Stimulated activated CD8-positive, alpha-beta memory T cell treated with anti-CD3 and anti-CD28 coated beads, Interleukin-4, amount 100 ng/mL, for 4 hours (primary cell): ENCODE measurements at places on chromosomes 16 and 17.

- no peak for DNase-seq
Measured at GRCh38 chr16:61465285-61465684, 571.0 kb downstream of the CDH8 start.

- DNase-seq = peak; percentile 2
Measured at GRCh38 chr16:1871974-1872635, at the start of gene MEIOB. TSS of gene MEIOB (minus strand) at chr16:1872164. CDS start at chr16:1868175, 3,989 bp downstream.

GRCh38 chr17:62134397-62134796, 69.3 kb upstream of the MED13 start:
- no peak for DNase-seq

DNA sequence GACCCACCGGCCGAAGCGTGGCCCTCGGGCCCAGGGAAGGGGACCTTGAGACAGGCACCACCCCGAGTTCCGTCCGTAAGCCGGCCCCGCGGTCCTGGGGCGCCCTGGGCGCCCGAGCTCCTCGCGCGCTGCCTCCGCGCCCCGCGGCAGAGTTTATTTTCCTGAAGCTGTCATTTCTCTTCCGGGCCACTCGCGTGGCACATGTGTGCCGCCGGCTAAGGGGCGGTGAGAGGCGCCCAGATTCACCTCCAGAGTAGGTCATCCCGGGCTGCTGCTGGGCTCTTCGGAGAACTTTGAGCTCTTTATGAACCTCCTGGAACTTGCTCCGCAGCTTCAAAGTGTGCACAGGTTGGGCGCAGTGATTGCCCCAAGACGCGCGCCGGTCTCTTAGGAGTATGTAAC, 489 bp downstream of the ZC3H18 start:
- peak; percentile 10 for DNase-seq

GRCh38 chr16:11848842-11849241, 2.5 kb downstream of the RSL1D1 start:
- DNase-seq = no peak

- DNase-seq = no peak
Measured at GRCh38 chr17:16972346-16972745, 428 bp upstream of the TNFRSF13B start.

- no peak for DNase-seq
Measured at GRCh38 chr16:2883458-2883908, 468 bp downstream of the FLYWCH2 start.

DNA sequence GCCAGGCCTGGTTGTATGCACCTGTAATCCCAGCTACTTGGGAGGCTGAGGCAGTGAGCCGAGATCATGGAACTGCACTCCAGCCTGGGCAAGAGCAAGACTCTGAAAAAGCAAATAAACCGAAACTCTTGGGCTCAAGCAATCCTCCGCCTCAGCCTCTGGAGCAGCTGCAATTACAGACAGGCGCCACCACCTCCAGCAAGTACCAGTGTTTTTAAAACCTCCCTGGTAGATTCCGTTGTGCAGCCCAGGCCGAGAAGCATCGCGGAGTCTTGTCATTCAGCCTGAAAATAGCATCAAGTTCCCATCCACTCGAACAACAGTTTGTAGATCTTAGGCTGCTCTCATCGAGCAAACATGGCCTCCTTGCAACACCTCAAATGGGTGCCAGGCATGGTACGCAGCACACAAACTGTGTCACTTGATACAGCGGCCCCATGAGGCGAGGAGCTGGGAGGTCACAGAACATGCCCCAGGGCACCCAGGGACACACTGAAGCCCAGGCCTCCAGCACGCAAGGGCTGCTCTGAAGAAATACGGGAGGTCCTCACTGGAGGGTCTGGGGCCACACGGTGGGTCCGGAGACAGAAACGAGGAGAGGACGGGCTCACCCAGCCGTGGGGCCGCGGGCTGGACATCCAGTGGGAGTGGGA, 18.1 kb downstream of the TMC6 start:
- DNase-seq = no peak

- no peak for DNase-seq
Measured at GRCh38 chr16:19588661-19589060, 33.2 kb downstream of the VPS35L start.

DNA sequence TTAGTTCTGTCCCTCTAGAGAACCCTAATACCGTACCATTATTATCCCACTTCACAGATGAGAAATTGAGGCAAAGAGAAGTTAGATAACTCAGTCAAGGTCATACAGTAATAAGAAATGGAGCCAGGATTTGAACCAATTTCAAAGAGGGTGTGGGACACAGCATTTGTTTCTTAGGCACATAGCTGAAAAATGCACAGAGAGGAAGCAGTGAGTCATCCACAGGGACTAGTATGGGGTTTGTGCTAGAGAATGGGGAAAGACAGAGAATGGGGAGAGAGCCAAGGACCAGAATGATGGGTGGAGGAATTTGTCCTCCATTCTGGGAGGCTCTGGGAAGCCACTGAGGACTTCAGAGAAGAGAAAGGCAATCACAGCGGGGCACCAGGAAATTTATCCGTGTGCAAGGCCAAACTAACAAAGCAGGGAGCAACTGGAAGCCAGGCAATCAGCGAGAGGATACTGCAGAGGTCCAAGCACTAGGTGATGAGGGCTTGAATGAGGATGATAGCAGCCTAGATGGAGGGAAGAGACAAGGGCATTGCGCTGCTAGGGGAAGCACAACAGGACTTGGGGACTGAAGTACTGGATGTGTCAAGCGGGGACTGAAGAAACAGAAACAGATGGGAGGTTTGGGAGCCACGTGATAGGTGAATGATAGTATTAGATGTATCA, 78.1 kb upstream of the ZFHX3 start:
- DNase-seq = no peak

- no peak for DNase-seq
Measured at GRCh38 chr17:66533572-66533971, 231.2 kb downstream of the PRKCA start.

GRCh38 chr17:34423978-34424813, 61.2 kb upstream of the CCL1 start:
- DNase-seq = no peak

DNA sequence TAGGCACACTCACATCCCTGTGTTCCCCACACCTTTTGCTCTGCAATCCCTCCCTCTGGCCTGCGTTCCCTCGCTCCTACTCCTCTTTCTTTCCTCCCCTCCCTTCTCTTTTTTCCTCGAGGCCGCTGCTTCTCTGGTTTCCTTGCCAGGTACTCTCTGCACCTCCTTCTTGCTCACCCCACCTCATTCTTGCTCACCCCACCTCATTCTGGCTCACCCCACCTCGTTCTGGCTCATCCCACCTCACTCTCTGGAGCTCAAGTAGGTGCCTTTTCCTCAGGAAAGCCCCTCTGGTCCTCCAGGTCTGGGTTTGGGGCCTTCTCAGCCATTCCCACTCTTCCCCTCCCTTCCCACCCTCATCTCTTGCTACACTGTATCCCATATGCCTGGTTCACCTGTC, 103.5 kb downstream of the PLCG2 start:
- DNase-seq = no peak

DNA sequence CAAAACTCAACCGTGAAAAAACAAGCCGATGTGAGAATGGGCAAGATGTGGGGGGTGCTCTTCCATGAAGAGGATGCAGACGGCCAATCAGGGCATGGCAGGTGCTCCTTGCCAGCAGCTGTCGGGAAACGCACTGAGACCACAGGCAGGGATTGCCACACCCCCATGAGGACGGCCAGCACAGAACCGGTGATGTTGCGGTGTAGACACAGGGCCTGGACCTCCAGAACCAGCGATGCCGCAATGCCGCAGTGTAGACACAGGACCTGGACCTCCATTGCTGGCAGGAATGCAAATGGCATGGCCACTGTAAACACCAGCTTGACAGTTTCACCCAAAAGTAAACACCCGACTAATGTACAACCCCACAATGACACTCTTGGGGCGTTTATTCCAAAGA, 164.9 kb downstream of the BANP start:
- DNase-seq = no peak

DNA sequence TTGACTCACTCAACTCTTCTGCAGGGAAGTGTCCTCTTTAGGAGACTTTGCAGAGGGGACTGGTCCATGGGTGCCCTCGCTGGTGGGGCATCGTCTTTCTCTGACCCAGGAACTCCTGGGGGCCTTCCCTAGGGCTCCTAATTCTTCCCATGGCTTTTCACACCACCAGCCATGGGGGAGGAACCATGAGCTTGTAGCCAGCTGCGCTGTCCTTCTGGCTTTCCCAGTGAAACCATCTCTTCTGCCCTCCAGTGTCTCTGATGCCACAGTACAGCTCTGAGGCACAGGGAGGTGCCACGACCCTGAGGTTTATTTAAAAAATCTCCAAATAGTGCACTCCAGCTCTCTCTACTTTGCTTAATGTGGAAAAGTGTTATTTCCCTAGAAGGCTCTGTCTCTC, 78.6 kb downstream of the SDR42E1 start:
- DNase-seq = no peak

DNA sequence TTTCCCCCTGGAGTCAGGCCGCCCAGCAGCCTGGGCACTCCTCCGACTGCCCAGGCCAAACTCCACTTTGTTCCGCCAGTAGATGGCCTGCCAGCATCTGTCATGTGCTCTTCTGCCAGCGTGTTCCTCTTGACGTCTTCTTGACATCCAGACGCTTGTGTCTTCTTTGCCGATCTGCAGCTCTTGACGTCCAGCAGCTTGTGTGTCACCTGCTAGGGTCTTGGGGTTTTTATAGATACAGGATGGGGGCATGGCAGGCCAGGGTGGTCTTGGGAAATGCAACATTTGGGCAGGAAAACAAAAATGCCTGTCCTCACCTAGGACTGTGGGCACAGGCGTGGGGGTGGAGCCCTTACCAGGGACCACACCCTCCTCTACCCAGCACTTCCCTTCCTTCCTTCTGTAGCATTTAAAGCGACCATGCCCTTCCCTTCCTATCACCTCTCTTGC, 88.7 kb downstream of the BMERB1 start:
- DNase-seq = no peak

DNA sequence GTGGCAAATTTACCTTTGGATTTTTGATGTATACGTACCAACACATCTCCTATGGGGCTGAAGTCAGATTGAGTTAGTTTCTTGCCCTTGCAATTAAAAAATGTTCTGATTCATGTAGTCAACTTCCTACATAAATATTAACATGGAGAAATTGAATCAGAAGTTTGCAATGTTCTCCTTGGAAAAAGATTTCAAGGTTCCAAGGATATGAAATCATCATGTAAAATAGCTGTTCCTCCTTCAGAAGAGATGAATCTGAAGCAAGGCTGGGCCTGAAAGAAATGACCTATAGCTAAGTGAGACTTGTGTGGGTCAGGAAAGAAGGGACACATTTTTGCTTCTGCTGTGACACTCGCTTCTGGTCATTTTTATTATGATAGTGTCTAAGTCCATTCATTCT, 131.7 kb downstream of the RGS9 start:
- DNase-seq = no peak

GRCh38 chr16:57747496-57747895, 11.9 kb downstream of the KATNB1 start:
- DNase-seq = no peak
